Activated naive CD4-positive, alpha-beta T cell treated with anti-CD3 and anti-CD28 coated beads, Interleukin-2, amount 50 U/mL, for 16 hours (primary cell): ENCODE measurements at places on chromosomes 12 and 14.

DNA sequence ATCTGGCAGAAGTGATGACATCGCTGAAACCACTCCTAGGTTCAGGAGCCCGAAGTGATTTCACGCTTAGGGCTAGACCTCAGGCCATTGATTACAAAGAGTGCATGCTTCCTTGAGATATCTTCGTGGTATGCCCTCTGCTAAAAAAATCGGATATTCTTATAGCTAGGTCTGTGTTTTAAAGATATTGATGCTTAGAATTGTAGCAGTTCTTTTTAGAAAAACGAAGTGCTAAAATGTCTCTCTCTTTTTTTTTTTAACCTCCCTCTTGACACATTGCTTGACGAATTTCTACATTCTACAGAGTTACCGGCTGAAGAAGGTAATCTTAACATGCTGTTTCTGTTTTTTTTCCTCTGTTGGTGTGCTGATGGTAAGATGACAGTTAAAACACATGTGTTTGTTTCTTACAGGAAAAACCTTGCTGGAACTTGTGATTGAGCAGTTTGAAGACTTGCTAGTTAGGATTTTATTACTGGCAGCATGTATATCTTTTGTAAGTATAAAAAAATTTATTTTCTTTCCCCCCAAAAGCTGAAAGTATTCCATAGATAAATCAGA is 1.3 kb downstream of the ATP2A2 start:
- no peak for DNase-seq

- DNase-seq: no peak
These were observed 192.6 kb downstream of the CHST11 start for GRCh38 chr12:104649217-104649824.

DNA sequence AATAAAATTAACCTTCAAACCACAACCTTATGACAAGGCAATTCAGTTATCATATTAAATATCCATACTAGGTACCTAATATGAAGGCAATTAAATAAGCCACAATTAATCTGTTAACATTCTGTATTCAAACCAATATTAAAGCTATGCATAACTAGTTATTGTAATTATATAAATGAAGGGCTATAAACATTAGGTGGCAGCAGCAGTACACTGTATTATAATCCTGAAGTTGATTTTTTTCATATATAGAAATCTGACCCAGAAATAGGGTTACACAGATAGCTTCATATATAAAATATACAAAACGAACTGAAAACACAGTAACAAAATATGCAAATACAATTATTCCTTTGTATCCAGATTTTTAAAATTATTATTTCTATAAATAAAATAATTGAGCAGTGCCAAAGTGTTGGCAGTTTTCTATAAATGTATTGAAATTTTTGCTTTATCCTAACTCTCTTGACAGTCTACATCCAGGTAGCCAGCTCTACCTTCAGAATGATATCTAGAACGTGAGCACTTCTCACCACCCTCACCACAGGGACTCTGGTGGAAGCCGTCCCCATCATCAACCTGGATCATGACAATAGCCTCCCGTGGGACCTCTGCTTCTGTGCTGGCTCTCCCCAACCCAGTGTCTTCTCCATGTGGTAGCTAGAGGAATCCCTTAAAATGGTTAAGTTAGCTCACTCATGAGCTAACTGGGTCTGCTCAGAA is 136.2 kb downstream of the MED13L start:
- no peak for DNase-seq

GRCh38 chr12:53218551-53219291 is 11.7 kb upstream of the ITGB7 start:
- DNase-seq: no peak

- no peak for DNase-seq
These were observed 68.9 kb downstream of the DDX51 start for GRCh38 chr12:132075026-132075713.

DNA sequence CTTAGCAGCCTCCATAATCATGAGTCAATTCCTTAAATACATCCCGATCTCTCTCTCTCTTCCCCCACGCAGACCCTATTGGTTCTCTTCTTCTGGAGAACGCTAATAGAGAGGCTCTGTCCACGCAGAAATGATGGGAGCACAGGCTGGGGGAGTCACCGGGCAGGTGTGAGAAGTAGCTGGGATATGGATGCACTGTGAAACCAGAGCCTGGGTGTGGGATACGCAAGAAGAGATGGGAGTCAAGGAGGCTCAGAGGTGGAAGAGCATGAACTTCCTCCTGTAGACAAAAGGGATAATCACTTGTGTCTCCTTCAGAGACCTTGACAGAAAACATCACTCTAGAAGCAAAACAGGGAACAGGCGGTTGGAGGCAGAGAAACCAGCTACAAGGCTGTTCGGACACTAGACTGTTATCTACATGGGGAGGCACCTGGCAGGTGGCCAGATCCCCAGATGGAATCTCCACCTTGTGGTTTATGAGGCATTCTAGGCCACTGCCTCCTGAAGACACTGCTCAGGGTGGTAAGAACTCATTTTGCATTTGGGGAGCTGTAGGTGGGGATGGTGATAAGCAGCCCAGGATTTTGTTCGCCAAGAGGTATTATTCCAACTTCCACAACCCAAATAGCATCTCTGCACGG is 7.2 kb upstream of the SELPLG start:
- DNase-seq: no peak

DNA sequence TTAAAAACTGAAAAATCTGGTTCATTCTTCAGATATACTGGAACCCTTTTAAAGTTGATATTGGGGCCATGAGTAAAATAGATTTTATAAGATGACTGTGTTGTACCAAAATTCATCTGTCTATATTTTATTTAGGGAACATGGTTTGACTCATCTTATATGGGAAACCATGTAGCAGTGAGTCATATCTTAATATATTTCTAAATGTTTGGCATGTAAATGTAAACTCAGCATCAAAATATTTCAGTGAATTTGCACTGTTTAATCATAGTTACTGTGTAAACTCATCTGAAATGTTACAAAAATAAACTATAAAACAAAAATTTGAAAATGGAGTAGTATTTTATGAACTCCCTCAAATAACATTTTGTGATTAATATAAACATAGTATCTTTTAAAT is 14.2 kb downstream of the PTGER2 start:
- no peak for DNase-seq

- DNase-seq: no peak
These were observed 21.7 kb upstream of the CRIP2 start for GRCh38 chr14:105452963-105453362.

GRCh38 chr12:73452672-73453469 is 1084.8 kb upstream of the ATXN7L3B start:
- no peak for DNase-seq
